ENCODE measurements at places on chromosomes 6 and 20.

- no peak for DNase-seq
These were observed 48.6 kb downstream of the TMEM170B start for GRCh38 chr6:11586117-11586516.

- DNase-seq, result peak; percentile 63
These were observed 5.9 kb downstream of the TMEM239 start for GRCh38 chr20:2822073-2822472.

GRCh38 chr6:31642798-31643570 is 9.5 kb downstream of the BAG6 start:
- no peak for DNase-seq

DNA sequence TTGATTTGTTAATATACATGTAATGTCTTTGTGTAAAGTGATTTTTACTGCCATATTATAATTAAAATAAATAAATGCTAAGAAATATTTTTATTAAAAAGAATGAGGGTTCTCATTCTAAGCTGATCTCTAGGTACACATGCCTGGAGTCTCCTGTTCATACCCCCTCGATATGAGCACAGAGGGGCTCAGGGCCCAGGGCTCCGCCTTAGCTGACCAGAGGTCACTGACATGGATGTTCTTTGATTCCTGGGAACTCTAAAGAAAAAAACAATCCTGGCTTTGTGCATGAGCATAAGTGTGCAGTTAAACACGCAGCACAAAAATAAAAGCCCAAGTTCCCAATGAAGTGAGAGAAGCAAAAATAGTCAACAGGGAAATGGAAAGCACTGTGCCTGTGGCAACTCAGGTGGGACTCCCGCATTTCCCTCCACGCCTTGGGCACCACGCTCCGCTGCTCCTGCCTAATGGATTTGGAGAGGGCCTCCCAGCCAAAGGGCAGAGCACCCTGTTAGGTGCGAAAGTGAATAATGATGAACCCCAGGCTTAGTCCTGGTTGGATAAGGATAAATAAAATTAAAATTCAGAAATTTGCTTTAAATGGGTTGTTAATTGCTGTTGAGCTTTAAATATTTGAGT is 33.3 kb upstream of the QKI start:
- DNase-seq, result no peak
